Hematopoietic multipotent progenitor cell treated with erythropoietin and hydrocortisone succinate and interleukin-3 and kit ligand, for 15 days (in vitro differentiated cells): ENCODE measurements at places on chromosomes 3 and 15.

DNA sequence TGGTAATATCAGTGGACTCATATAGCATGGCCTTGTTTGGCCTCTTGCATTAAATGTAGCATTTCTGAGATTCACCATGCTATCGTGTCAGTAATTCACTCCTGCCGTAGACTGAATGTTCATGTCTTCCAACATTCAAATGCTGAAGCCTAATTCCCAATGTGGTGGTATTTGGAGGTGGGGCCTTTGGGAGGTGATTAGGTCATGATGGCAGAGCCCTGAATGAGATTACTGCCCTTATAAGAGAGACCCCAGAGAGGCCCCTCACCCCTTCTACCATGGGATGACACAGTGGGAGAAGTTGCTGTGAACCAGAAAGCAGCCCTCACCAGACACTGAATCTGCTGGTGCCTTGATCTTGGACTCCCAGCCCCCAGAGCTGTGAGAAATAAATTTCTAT, 241.4 kb downstream of the VPS13C start:
- DNase-seq = no peak

- no peak for DNase-seq
These were observed 55.3 kb upstream of the TRPM1 start for GRCh38 chr15:31156808-31157207.

DNA sequence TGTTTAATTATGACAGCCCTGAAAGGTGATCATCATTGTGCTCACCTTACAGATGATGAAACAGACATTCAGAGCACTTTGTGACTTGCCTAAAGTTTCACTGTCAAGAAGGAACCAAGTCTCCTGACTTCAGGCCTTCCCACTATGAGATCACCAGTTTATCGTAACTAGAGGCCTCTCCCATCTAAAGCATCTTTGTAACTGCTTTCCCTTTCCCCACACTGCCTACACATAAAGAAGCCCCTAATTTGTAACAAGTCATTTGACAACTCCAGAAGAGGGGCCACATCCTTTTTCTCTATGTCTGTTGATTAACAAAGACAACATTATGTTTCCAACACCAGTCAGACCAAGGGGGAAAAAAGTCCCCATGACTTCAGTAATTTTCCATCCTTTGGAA, 1.1 kb downstream of the KLHL6 start:
- DNase-seq = peak; percentile 20

DNA sequence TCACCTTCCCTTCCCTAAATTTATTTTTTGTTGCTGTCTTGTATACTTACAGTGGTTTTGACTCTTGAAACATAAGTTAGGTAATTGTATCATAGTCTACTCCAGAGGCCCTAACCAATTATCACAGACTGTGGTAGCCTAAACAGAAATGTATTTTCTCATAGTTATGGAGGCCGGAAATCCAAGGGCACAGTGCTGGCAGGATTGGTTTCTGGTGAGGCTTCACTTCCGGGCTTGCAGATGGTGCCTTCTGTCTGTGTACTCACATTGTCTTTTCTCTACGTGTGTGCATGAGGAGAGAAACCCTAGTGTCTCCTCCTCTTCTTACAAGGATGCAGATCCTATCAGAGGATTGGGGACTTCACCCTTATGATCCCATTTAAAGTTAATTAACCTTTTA, 290.2 kb upstream of the KCNMB2 start:
- DNase-seq = no peak

DNA sequence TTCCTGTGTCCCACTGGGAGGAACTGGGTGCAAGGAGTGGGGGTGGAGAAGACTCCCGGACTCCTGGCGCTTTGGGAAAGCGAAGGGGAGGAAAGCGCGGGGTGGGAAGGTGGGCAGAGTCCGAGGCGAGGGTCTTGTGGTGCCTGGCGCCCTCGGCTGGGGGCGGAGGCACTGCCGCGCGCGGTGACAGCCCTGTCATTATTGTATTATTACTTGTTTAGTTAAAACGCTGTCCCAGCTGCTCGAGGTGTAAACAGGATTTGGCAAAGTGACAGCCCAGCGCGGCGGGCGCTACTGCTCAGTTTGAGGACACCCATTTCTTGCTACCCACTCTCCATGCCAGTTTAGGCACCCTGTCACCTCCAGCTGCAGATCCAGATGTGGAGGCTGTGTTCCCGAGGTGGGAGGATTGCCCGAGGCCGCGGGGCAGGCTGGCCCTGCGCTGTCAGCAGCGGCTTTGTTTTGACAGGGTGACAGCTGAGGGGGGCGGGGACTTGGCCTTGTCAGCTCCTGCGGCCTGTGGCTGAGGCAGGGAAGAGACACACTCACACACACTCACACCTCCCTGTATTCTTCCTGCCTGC, 1.0 kb downstream of the KAT2B start:
- peak; percentile 87 for DNase-seq

GRCh38 chr3:132623646-132624045, 26.6 kb downstream of the ACKR4 start:
- no peak for DNase-seq

DNA sequence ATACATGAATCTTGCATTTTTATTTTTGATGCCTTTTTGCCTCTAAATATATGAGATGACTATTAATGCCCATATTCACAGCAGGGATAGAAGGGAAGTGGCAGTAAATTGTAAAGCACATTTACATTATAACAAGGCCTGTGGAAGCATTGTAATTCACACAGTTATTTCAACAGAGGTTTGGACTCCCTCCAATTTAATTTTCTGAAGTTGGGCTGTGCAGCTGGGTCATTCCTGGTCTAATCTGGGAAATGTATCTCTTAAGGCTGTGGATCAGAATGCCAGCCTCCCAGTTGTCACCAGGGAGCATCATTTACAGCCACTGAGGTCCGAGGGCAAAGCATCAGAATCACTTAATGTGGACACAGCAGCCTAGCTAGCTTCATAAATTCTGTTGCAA, 434.5 kb downstream of the MFSD1 start:
- DNase-seq = no peak

DNA sequence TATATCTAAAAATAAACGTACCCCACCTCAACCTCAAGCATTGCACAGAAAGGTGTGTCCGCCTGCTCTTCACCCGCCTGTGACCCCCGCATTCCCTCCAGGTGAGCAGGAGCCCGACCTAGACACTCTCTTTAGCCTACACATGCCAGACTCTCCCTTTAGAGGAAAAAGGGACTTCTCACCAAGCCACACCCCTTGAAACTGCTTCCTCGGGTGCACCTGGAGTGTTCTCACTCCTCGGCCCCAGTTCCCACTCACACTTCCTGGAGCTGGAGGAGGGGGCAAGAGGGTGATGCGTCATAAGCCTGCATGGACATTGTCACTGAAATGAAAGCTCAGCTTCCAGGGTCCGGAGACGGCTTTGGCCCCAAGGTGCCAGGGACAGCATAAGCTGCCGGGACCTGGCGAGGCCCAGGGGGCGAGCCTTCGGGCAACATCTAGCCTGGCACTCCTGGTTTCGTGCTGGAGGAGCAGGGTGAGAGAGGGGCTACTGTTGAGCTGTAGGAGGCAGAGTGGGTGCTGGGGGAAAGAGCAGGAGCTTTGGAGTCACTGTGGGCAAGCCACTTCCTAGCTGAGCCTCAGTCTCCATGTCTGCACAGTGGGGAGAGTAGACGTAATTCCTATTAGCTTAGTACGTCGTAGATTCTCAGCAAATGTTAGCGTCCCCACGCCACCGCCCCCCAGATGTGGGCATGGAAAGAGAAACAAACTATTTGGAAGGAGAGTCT, 9.8 kb upstream of the MUC4 start:
- DNase-seq = no peak

DNA sequence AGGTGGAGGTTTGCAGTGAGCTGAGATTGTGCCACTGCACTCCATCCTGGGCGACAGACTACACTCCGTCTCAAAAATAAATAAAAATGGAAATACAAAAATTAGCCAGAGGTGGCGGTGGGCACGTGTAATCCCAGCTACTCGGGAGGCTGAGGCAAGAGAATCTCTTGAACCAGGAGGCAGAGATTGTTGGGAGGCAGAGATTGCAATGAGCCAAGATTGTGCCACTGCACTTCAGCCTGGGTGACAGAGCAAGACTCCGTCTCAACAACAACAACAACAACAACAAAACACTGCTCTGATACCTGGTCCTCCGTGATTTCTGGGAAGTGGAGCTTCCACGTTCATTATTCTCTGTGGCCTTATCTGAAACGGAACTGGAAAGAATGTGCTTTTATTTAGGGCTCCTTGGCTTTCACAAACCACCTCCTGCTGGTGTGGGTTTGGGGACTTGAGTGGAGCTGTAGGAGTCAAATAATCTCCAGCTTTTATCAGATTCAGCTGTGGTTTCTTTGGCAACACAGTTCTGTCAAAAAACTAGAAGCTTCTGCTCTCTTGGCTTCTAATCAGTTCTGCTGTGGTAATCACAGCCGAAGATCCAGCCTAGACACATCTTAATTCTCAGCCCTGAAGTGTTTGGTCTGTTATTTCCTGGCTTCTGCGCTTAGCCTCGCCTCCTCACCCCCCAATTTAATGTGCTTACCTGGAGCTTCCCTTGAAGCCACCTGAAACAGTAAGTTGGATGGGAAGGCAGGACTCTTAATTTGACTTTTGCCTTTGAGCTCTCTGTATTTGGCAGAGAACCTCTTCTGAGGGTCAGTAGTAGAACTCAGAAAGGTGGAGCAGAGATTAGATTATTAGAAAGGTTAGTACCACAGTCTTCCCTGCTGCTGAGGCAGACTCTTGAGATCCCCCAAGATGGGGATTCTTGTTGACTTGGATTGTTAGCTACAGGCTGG, 21.4 kb downstream of the IRAK2 start:
- DNase-seq = no peak

- DNase-seq = no peak
These were observed 33.1 kb downstream of the FLNB start for GRCh38 chr3:58041182-58041825.

DNA sequence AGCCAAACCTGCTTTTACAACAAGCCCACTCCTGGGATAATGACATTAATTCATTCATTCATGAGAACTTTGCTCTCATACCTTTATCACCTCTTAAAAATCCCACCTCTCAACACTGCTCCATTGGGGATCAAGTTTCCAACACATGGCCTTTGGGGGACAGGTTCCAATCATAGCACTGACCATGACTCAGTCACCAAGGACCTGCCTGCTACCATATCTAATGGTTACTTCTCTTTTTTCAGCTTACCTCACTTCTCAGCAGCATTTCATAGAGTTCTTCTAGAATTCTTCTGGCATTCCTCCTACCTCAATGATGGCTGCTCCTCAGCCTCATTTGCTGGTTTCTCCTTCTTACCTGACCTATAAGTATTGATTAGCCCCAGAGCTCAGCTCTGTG, 36.9 kb upstream of the RYK start:
- no peak for DNase-seq

GRCh38 chr3:196073255-196073753, 8.6 kb downstream of the TFRC start:
- DNase-seq = peak; percentile 84

DNA sequence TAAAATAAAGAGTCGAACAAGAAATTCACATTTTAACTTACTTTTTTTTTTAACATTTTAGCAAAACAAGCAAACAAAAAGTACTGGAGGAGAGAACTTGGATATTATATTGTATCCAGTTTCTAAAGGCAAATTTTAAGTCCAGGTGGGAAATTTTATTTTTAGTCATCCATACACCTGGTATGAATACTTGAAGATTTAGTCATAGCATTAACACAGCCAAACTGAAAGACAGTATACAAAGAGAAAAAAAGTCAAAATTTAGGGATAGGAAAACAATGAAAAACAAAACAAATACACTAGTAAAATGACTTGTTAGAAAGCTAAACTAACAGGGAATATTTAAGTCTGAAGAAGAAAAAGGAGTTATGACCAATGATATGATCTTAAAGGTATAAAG, 69.1 kb downstream of the PROS1 start:
- no peak for DNase-seq

GRCh38 chr15:64987136-64987535, 2.6 kb downstream of the SPG21 start:
- DNase-seq = no peak

- no peak for DNase-seq
These were observed 2.1 kb downstream of the DZIP1L start for GRCh38 chr3:138113326-138113725.

DNA sequence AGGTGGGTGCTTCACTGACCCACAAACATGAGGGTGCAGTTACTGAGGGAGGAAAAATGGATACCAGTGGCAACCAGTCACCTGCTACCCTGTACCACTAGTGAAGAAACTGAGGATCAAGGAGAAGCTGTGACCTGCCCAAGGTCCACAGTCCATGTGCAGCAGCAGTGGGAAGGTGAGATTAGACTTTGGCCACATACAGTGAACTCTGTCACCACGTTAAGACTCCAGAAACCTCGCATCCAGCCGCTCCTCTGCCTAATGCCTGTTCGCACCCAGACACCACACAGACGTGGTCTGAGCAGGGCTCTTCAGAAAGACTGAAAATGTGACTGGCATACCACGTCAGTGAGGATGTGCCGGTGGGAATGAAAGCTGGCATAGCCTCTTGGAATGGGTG, 20.0 kb downstream of the TPRA1 start:
- no peak for DNase-seq

DNA sequence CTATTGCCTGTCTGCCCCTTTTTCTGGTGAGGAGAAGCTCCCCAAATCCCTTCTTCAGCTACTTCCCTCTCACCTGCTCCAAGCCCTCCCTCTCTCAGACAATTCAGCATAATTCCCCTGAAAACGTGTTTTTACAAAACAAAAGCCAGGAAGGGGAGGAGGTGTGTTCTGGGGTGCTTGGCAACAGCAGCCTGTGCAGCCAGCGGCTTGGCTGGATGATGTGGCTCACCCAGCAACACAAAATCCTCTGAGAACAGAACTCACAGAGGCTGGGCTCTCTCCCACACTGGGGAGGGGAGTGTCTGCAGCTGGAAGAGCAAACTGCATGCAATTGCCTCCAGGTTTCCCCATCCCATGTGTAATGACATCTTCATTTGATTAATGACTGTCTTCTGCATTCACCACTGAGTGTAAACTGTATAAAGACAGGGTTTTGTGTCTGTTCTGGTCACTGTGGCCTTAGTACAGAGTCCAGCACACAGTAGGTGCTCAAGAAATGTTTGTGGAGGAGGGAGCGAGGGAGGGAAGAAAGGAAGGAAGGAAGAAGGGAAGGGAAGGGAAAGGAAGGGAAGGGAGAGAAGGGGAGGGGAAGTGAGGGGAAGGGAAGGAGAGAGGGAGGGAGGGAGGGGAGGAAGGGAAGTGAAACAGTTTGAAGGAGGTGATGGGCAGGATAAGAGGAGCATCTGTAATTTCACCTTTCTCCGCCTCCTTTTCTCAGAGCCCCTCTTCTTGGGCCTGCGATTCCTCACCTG, 70.1 kb upstream of the GLCE start:
- DNase-seq = no peak

DNA sequence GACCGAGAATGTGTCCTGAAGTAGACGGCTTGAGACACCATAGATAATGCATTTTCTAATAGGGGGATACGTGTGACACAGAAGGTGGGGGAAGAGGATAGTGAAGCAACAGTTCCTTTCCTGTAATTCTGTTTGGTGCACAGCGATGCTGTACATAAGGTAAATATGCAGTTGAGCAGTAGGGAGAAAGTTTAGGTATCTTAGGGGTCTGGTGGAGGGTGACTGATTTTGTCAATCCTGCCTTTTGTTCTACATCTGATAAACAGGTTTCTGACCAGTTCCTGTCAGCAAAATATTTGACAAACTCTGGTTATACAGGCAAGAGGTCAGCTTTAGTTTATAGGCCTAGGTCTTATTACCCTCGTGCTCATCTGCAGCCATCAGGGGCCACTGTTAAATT, 71.3 kb downstream of the TRAK1 start:
- DNase-seq = no peak

GRCh38 chr3:11567516-11568467, 75.9 kb downstream of the VGLL4 start:
- DNase-seq = no peak

GRCh38 chr3:190593075-190593474, 79.2 kb downstream of the IL1RAP start:
- no peak for DNase-seq
